Substantia nigra (tissue), 51 donors: ENCODE measurements at places on chromosomes 5 and 9.

DNA sequence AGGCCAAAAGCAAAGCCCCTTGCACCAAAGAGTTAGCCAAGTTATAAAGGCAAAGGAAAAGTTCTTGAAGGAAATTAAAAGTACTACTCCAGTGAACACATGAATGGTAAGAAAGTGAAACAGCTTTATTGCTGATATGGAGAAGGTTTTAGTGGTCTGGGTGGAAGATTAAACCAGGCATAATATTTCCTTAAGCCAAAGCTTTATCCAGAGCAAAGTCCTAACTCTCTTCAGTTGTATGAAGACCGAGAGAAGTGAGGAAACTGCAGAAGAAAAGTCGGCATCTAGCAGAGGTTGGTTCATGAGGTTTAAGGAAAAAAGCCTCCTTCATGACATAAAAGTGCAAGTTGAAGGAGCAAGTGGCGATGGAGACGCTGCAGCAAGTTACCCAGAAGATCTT lies 3.1 kb upstream of the NUDT12 start:
- DNase-seq: no peak

DNA sequence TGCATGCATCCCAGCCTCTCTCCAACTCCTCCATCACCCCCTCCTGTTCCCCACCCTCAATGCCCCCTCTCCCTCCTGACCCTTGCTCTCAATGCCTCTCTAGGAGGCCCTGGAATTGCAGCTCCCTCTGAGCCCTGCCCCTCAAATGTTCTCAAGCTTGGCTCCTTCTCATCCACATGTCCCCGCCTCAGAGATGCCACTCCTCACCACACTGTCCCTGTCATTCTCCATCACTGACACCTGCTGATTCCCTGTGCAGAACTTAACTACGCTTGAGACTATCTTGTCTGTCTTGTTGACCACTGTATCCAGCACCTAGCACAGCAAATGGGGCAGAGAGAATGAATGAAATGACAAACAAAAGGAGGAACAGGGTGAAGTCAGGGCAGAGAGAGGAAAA lies 314.4 kb downstream of the SPOCK1 start:
- DNase-seq: no peak

DNA sequence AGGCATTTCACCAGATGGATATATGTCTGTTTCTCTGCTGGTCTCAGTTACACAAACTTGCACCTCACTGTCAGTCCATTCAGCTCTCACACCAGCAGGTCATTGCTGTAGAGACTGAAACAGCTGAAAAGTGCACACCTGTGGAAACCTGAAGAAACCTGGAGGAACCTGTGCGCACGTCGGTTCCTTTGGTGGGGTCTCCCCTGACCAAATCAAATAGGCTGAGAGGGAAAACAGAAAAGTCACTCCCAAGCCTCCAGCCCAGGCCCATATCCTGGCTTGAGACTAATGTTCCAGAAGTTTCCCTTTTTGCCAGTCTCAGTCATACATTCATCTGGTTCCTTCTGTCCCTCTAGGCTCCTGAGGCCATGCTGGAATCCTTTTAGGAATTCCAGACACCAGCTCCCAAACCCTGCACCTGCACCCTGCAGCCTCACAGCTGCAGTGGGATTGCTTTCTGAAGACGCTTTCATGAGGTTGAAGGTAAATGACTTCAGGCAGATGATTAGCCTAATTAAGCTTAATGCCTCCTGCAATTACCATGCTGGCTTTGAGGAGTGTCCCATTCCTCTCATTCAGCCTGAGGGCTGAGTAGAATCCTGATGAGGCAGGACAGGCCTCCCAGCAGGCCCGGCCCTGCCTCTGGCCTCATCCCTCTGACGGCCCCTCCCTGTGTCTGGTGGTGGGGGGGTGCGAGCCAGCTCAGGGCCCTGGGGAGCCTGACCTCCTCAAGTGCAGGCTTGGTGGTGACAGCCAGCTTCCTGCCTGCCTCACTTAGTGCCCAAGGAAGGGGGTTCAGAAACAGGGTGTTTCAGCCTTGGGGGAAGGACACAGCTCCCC lies 24.3 kb upstream of the CXCL14 start:
- DNase-seq: no peak

- DNase-seq: no peak
Observed at GRCh38 chr5:160361624-160362228, 8.7 kb downstream of the C1QTNF2 start.

DNA sequence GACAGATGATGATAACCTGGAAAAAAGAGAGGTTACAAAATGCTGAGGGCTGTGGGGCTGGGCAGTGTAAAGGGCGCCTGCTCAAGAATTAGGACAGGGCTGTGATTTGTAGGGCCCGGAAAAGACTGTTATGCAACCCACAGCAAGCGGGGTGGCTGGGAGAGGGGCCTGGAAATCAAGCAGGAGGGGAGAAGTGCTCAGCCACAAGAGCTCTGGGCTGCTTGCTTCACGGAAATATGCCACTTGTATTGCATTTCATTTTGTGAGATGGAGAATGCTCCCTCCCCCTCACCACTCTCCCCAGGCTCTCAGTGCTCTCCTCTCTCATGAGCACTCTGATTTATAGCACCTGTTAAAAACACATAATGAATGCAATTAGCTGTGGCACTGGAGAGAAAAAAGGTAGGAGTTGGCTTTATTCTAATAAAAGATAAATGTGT lies 8.4 kb upstream of the HAND1 start:
- no peak for DNase-seq

DNA sequence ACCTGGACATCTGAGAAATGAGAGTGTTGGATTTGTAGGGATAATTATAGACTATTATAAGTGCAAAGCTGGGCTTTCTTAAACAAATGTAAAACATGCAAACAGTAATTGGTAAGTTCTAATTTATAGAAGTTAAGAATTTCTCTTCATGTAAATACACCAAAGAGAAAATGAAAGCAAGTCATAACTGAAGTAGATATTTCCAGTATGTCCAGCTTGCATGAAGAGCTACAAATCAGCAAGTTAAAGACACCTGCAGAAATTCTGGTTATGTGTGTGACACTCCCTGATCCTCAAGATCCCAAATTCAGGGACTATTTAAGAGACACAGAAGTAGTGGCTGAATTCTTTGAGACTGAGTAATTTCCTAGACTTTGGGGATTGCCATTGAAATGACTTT lies 308.9 kb downstream of the TLE4 start:
- no peak for DNase-seq

GRCh38 chr5:156182174-156182967 lies 144.6 kb upstream of the SGCD start:
- no peak for DNase-seq

DNA sequence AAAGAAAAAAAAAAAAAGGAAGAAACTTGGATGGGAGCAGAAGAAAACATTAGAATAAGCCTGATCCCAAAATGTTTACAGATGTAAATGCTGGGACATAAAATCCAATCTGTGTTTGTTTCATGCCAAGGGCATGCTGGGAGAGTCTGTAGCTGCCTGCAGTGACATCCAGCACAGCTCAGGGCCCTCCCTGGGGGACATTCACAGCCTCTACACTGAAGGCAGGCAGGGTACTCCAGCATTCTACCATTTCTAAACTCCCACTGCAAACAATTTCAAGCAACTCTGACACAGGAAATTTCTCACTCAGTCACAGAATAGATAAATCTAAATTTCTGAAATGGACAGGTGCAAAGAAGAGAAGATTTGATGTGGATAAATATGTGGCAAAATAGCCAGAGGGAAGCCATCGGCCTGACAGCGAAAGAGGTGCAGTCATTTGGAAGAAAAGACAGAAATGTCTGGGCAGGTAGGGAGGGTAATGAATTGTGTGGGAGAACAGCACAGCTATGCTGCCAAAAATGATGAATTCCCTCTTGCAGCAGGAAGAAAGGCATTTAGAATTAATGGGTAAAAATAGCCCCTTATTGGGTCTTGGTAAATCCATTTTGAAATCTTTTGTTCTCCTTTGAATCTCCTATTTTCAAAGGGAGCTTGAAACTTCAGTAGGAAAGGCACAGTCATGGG lies 199.4 kb downstream of the MED10 start:
- no peak for DNase-seq

DNA sequence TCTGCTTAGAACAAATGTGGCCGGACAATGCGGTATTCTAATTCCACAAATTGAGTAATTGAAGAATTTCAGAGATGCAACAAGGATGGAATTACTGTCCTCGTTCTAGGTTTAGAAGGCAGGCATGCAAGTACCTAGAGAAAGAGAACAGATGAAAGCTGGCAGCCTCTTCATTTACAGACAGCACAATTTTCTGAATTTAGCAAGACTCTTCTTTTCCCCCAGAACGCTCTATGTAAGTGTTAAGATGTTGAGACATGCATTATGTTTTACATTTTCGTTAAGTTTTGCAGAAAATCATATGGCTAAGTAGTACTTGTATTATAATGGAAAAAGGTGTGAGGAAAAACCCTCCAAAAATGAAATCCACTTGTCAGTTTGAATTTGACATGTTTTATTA lies 259.5 kb upstream of the ARRDC3 start:
- DNase-seq: no peak

DNA sequence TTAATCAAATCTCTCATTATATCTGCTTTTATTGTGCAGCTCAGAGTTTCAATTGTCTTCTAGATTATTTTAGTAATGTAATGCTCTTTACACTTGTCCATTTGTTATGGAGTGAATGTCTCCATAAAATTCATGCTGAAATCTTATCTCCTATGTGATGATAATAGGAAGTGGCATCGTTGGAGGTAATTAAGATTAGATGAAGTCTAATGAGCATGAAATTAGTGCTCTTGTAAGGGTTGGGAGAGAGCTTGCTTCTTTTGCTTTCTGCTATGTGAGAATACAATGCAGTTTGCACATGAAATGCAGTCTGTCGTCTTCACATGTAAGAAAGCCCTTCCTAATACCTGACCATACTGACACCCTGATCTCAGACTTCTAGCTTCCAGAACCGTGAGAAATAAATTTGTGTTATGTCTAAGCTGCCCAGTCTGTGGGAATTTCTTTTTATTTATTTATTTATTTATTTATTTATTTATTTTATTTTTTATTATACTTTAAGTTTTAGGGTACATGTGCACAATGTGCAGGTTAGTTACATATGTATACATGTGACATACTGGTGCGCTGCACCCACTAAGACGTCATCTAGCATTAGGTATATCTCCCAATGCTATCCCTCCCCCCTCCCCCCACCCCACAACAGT lies 1399.2 kb upstream of the CDH6 start:
- no peak for DNase-seq

DNA sequence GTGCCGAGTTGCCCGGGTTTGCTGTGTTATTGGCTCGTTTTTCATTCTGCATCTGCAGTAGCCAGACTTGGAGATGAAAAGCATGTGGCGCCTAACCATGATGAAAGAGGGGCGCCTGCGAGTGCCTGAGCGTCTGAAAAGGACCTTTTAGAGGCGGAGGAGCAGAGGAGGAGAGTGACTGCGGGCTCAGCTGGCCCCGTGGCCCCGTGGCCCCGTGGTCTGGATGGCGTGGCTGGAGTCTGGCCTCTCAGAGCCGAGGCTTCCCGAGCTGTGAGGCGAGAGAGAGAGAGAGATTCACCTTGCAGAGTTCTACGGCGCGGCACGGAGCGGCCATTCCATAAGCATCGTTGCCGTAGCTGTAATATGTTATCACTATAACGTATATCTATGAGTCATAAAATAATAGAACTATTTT lies 55.3 kb upstream of the RNU6ATAC start:
- DNase-seq: no peak

DNA sequence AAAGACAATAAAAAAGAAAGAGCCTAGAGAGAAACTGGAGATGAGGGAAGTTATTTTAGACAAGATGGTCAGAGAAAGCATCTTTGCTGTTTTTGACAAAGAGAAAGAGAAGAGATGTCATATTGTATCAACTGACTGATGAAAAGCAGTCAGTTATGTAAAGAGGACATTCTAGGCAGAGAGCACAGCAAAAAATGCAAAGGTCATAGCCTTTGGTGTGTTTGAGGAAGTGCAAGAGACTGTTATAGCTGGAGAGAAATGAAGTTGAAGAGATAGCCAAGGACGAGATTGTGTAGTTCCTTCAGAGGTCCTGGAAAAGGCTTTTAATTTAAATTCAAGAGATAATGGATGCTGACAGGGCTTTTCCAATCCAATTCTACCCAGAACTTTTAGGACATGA lies 342.4 kb downstream of the RASEF start:
- no peak for DNase-seq

DNA sequence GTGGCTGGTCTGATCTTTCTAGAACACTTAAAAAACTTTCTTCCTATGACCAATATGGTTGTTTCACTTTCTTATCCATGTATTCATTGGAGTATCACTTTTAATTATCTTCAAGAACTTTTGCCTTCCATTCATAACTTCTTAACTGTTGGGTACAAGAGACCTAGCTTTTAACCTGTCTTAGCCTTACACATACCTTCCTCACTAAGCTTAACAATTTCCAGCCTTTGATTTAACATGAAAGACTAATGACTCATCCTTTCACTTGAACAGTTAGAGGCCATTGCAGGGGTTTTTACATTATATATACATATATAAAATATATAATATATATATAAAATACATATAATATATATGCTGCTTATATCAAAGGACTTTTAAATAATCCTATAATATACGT lies 57.9 kb downstream of the ABHD17B start:
- no peak for DNase-seq

GRCh38 chr9:16257604-16258003 lies 612.9 kb downstream of the BNC2 start:
- no peak for DNase-seq

GRCh38 chr5:132257131-132258101 lies at the start of gene PDLIM4:
PDLIM4 (plus strand) TSS chr5:132257696; CDS start chr5:132257735, 39 bp downstream.
- DNase-seq: no peak

GRCh38 chr9:16315720-16316119 lies 554.8 kb downstream of the BNC2 start:
- no peak for DNase-seq

DNA sequence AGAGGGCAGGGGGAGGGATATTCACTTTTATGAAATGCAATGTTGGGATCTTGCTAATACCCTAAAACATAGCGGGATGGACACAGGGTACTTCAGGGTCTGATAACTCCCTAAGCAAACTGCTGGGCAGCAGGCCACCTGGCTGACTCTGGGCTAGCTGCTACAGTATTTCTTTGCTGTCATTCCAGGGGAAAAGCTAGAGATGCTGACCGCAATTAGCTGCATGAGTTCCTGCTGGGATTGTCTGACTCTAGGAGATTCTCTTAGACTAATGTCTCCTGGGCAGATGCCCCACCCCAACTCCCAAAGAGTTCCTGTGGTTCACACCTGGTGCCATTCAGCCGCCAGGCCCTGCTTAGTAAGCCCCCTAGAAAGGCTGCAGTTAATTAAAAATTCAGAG lies 69.9 kb downstream of the PSAT1 start:
- no peak for DNase-seq

DNA sequence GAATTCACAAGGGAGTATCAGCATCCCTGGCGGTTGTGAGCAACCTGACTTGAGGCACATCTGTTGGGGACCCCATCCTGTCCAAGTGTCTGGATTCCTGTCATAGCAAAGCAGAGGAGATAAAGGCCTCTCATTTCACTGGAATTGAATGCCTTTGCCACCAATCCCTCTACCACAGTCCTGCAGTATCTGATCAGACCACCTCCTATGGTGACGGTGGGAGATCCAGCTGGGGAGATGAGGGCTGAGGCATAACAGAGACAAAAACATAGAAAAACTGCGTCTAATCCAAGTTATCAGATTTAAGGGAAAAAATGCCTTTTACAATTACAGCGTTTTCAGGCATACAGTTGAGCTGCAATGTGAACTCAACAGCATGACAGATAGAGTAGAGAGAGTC lies 160.7 kb upstream of the TRPC7 start:
- DNase-seq: no peak
